NCI-H69 (cell line): ENCODE measurements at places on chromosomes 1 and 21.
A peak's percentile ranks its signal among the peaks of the same experiment; 100 is the strongest.

DNA sequence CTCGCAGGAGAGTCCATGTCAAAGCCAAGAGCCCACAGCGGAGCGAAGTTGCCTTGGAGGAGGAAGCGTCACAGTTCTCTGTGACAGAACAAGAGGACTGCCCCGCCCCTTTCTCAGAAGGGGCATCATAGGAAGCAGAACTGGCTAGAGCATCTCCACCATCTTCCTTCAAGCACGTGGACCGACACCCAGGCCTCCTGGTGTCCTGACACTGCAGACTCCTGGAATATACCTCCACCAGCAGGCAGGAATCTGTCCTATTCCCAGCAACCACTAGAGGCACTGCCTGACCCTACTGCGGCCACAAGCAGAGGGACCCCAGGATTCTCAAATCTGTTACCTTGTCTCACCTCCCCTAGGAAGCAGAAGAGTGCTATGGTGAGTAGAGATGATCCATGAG lies 37.8 kb downstream of the GPA33 start:
- peak; percentile 50 for DNase-seq

DNA sequence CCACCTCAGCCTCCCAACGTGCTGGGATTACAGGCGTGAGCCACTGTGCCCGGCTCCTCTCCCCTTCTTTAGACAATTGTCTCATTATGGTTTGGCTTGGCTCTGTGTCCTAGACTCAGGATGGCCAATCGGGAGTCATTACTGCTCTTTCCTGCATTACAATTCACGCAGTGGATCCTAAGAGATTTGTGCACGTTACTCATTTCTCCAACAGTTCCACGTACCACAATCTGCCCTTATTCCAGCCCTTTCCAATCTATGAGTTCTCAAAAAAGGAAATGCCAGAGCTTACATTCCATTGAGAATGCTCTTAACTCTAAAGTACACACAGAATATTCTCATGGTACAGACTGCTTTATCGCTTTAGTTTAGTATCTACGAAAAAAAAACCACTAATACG lies 357.0 kb downstream of the GPATCH2 start:
- no peak for DNase-seq

DNA sequence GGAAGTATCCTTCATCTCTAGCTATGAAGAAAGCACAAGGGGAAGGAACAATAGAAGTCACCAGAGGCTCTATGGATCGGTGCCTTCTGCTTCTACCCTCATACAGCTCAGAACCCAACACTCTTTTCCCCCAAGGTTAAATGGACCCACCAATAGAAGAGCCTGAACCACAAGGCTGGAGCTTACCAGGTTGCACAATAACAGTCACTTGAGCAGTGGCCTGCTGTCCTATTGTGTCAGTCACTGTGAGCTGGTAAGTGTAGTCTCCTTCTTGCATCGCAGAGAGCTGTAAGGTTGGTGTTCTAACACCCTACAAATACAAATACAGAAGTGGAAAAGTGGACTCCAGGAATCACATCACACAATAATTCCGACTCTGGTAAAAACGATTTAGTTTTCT lies 103.0 kb downstream of the KIAA0319L start:
- DNase-seq = no peak

- DNase-seq = peak; percentile 60
These were observed 67.2 kb downstream of the ZBTB18 start for GRCh38 chr1:244118109-244118761.

GRCh38 chr1:2384941-2385481 lies 6.3 kb downstream of the MORN1 start:
- DNase-seq = no peak
